Stimulated activated CD4-positive, alpha-beta T cell treated with anti-CD3 and anti-CD28 coated beads, Interleukin-2, amount 100 ng/mL, for 4 hours (primary cell): ENCODE measurements at places on chromosomes 12 and 14.

GRCh38 chr12:8609061-8609570 is 3.5 kb downstream of the AICDA start:
- DNase-seq = no peak

DNA sequence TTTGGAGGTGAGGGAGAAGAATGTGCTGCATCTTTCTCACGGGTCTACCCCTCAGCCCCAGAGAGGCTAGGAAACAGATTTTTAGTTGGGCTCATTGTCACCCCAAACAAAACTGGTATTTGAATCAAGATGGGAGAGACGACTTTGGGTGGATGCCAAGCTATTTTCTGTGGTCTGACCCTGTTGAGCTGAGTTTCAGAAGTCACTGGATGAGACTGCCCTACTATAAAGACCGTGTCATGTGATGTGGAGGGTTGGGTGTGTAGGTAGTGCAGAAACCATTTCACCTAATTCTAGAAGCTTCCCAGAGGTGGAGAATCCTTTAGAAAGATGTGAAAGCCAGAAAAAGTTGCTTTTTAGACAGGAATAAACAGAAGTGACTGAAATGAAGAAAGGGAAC is 60.2 kb downstream of the IFT43 start:
- DNase-seq = no peak

GRCh38 chr12:3418609-3419390 is 72.2 kb upstream of the PRMT8 start:
- no peak for DNase-seq

DNA sequence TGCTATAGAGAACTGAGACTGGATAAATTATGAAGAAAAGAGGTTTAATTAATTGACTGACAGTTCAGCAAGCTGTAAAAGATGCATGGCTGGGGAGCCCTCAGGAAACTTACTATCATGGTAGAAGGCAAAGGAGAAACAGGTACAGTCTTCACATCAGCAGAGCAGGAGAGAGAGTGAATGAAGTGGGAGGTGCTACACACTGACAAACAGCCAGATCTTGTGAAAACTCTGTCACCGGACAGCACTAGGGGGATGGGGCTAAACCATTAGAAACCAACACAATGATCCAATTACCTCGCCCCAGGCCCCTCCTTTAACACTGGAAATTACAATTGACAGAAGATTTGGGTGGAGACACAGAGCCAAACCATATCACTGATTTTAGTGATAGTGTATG is 682.4 kb downstream of the SLC16A7 start:
- DNase-seq = no peak

GRCh38 chr14:79165471-79166090 is 995.4 kb downstream of the NRXN3 start:
- DNase-seq = no peak

GRCh38 chr14:56585461-56586084 is 6.0 kb downstream of the TMEM260 start:
- no peak for DNase-seq

DNA sequence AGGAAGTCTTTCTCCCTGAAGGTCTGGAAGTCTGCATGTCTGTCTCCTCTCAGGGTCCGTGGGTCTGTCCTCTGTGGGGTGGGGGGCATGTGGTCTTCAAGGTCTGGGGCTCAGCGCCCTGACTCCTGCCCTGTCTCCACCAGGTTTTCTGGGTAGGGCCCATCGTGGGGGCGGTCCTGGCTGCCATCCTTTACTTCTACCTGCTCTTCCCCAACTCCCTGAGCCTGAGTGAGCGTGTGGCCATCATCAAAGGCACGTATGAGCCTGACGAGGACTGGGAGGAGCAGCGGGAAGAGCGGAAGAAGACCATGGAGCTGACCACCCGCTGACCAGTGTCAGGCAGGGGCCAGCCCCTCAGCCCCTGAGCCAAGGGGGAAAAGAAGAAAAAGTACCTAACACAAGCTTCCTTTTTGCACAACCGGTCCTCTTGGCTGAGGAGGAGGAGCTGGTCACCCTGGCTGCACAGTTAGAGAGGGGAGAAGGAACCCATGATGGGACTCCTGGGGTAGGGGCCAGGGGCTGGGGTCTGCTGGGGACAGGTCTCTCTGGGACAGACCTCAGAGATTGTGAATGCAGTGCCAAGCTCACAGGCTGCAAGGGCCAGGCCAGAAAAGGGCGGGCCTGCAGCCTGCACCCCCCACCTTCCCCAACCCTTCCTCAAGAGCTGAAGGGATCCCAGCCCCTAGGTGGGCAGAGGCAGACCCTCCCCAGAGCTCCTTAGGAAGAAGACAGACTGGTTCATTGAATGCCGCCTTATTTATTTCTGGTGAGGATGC is 3.4 kb downstream of the AQP5 start:
- DNase-seq = no peak

GRCh38 chr12:83057436-83057835 is 370.7 kb downstream of the TMTC2 start:
- DNase-seq = no peak

- DNase-seq = no peak
These were observed 1.5 kb downstream of the KRT8 start for GRCh38 chr12:52903285-52903854.

- DNase-seq = no peak
These were observed 44.2 kb upstream of the MANSC4 start for GRCh38 chr12:27824126-27824842.
